ENCODE measurements at places on chromosomes 4 and X. TPM values are rescaled to one million over a fixed set of nuclear protein-coding genes. Genes with fewer than 3 reads are reported as not detected.

The SLC2A9 gene
- 11.3 TPM for total RNA-seq

The H2BW2 gene
- total RNA-seq: not detected

The RHOXF1 gene
- 0.65 TPM for total RNA-seq

DNA sequence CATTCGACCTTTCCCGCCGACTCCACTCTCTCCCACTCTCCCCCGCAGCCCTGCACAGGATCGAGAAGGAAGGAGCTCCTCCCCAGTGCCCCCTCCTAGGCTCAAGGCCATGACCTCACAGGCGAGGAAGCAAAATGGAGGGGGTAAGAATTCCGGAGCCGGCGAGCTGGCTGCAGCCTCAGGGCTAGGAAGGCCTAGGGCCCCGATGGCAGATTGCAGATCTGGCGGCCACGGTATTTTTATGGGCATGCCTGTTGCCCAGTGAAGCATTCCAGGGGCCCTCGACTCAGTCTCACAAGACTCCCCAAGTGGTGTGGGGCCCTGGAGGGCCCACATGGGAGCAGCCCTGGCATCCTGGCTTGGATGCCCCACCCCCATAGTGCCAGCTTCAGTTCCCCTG, 942 bp upstream of the L1CAM start:
- DNase-seq: no peak

GRCh38 chrX:66914080-66914479, 275.2 kb upstream of the EDA2R start:
- no peak for DNase-seq

DNA sequence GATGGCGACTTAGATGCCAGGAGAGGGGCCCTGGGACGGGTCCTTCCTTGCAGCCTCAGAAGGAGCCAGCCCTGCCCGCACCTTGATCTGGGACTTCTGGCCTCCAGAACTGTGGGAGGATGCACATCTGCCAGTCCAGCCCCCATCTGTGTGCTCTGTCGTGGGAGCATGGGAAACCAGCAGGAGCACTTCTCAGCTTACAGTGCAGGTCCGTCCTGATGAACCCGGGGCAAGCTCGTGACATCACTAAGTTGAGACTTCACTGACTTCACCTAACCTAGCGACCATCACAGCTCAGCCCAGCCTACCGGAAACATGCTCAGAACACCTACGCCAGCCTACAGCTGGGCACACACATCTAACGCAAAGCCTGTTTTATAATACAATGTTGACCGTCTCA, 38.1 kb downstream of the ABLIM2 start:
- no peak for DNase-seq

Data from right cardiac atrium (tissue), 5 donors.